ENCODE measurements at places on chromosomes 7 and 10. TPM values are rescaled to one million over a fixed set of nuclear protein-coding genes. Genes with fewer than 3 reads are reported as not detected.

AVL9 gene
- total RNA-seq = 22.2 TPM

GPRIN2 gene
- total RNA-seq = not detected

CCDC186 gene
- total RNA-seq = 14.8 TPM

ADAM22 gene
- 0.50 TPM for total RNA-seq

Data from aortic smooth muscle cell (primary cell).